Cortex of kidney (tissue), 1 donor: ENCODE measurements at places on chromosomes 3 and 15.

- DNase-seq: no peak
Measured at GRCh38 chr3:52722491-52722890, 16.6 kb downstream of the SPCS1 start.

DNA sequence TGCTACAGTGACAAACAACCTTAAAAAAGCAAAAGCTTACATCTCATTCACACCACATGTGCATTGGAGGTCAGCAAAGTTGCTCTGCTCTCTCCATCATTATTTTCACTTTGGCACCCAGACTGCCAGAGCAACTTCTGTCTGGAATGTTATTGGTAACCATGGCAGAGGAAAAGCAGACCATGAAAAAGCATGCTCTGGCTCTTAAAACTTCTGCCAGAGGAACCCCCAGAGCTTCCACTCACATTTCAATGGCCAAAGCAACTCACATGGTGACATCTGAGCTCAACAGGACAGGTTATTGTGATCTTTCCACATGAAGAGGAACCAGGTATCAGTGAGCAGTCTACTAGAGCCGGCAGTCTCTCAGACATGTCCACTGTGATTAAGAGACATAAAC is 21.9 kb upstream of the FRMD5 start:
- DNase-seq: no peak

- DNase-seq: no peak
Measured at GRCh38 chr3:45035441-45036301, 9.6 kb downstream of the CLEC3B start.

GRCh38 chr15:29890336-29891095 is 68.2 kb upstream of the TJP1 start:
- no peak for DNase-seq

GRCh38 chr15:66642514-66642913 is 59.5 kb upstream of the SMAD6 start:
- DNase-seq: no peak

DNA sequence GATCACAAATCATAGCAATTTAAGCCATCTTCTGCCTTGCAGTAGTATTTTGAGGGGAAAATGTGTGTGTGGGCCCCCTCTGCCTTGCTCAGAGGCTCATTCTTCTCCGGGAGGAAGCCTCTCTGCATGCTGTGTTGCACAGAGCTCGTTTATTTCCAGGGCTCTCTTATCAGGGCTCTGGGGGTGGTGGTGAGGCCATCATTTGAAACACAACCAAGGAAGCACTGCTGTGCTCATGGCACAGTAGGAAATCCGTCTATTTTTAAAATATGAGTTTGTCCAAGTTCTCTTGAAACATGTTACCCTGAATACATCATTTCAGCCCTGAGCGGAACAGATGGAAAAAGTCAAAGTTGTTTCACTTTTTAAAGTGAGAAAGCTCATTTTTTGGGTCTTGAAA is 369.0 kb upstream of the CFAP20DC start:
- DNase-seq: no peak

DNA sequence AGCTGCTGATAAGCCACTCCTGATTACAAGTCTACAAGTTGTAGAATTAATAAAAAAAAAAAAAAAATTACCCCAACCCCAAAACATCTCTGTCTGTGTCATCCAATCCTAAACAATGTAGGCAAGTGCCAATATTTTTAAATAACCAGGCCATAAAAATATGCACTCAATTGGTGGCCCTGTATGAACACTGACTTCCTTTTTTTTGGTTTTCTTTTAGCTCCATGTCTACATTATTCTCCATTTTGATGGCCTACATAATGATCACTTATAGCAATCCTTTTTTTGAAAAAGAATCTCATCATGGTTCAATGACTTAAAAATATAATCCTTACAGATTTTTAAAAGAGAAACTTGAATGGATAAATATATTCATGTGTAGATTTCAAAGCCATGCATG is 72.1 kb downstream of the FOXP1 start:
- no peak for DNase-seq

- DNase-seq: no peak
Measured at GRCh38 chr3:175511219-175511785, 652.2 kb downstream of the NAALADL2 start.

DNA sequence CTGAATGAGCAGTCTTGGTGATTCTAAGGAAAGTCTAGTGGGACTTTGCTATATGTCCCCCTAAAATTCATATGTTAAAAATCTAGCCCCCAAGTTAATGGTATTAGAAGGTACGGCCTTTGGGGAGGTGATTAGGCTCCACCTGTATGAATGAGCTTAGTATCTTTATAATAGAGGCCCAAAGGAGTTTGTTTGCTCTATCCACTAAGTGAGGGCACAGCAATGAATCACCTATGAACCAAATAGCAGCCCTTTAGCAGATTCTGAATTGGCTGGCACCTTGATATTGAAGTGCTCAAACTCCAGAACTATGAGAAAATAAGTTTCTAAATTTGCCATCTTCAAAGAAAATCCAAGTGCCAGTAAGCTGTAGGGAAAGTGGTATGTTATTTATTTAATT is 187.9 kb downstream of the SUCNR1 start:
- no peak for DNase-seq

DNA sequence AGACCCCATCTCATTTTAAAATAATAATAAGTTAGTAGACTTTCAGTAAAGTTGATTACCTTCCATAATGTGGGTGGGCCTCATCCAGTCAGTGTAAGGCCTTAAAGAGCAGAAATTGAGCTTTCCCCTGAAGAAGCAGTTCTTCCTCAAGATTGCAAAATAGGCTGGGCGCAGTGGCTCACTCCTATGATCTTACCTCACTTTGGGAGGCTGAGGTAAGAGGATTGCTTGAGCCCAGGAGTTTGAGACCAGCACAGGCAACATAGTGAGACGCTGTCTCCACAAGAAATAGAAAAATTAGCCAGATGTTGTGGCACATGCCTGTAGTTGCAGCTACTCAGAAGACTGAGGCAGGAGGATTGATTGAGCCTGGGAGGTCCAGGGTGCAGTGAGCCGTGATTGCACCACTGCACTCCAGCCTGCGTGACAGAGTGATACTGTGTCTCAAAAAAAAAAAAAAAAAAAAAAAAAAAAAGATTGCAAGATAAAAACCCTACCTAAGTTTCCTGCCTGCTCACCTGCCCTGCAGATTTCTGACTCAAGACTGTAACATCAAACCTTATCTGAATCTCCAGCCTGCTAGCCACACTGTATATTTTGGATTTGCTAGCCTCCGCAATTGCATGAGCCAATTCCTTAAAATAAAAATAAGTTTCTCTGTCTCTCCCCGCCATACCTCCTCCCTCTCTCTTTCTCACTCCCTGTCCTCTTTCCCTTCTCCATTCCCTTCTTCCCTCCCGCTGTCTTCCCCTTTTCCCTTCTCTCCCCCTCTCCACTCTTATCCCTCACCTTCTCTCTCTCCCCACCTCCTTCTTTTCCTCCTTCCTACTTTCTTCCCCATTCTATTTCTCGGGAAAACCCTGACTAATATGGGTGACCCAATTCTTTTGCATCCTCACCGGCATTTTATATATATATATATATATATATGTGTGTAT is 16.9 kb downstream of the KLHL18 start:
- no peak for DNase-seq

DNA sequence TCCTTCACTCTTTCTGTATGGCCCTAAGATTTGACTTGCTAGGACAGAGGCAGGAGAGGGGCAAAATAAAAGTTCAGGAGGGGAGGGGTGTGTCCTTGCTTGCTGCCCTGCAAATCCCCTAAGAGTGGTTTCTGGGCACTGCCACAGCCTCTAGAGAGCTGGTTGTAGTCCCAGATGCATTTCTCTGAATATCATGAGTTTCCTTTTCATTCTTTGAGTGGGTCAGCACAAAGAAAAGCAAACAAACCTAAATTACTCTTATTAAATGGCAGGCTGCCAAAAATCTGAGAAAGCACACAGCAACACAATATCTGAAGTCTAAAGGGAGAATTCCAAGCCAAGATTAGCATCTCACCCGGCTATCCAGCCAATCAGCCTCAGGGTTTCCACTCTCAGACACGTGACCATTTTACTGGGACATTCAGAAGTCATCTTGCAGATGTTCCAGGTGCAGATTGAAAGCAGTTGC is 919.3 kb downstream of the TUSC7 start:
- no peak for DNase-seq

- DNase-seq: no peak
Measured at GRCh38 chr3:24017305-24017704, 72.2 kb downstream of the NR1D2 start.

DNA sequence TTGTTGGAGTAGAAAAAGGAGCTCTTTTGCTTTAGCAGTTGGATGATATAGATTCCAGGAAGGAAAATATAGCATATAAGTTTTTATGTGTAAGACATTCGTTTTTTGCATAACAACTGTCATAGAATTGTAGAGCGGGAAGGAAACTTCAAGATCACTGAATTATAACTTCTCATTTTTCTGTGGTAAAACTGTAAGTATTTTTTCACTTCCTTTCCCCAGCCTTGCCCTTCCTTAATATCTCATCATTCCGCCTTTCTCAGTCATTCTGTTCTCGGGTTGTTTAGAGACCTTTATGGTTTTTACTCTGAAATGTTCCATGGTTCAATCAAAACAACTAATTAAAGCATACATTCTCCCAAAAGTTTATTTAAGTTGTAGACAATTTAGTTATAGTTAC is 1.1 kb downstream of the EAF2 start:
- no peak for DNase-seq

- no peak for DNase-seq
Measured at GRCh38 chr15:76904461-76905012, 603 bp downstream of the SCAPER start.

- no peak for DNase-seq
Measured at GRCh38 chr15:71742964-71743363, 67.4 kb upstream of the NR2E3 start.

- DNase-seq: no peak
Measured at GRCh38 chr3:130345487-130346079, at the start of gene COL6A5. Gene COL6A5, plus strand, starts transcription at chr3:130345672. Its CDS starts 27,967 bp downstream, at chr3:130373639.

GRCh38 chr3:134970895-134971294 is 175.8 kb downstream of the EPHB1 start:
- no peak for DNase-seq

DNA sequence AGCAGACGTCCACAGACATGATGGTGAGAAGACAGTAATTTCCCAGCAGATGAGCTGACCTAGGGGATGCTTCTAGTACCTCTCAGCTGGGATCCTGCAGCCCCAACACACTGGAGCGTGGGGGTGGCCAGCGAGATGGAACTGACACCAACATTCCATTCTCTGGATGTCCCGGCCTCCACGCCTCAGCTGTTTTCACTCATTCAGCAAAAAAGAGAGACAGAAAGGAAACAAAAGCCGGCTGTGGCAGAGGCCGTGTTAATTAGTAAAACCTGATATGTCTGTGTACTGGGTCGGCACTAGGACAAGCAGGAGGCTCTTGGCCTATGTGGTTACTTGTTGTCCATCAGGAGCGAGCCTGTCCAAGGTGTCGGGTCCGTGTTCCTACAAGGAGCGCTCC is 82.6 kb upstream of the MYZAP start:
- no peak for DNase-seq

- no peak for DNase-seq
Measured at GRCh38 chr3:184186184-184186901, at the start of gene ABCF3. Gene ABCF3, plus strand, starts transcription at chr3:184186199. Its CDS starts 9 bp downstream, at chr3:184186208.

GRCh38 chr3:13123765-13124164 is 50.5 kb upstream of the IQSEC1 start:
- no peak for DNase-seq

GRCh38 chr3:65093641-65094040 is 405.8 kb upstream of the ADAMTS9 start:
- DNase-seq: no peak

- DNase-seq: no peak
Measured at GRCh38 chr3:60636846-60637245, 614.4 kb downstream of the FHIT start.

GRCh38 chr3:100416176-100416575 is 14.8 kb downstream of the LNP1 start:
- no peak for DNase-seq

DNA sequence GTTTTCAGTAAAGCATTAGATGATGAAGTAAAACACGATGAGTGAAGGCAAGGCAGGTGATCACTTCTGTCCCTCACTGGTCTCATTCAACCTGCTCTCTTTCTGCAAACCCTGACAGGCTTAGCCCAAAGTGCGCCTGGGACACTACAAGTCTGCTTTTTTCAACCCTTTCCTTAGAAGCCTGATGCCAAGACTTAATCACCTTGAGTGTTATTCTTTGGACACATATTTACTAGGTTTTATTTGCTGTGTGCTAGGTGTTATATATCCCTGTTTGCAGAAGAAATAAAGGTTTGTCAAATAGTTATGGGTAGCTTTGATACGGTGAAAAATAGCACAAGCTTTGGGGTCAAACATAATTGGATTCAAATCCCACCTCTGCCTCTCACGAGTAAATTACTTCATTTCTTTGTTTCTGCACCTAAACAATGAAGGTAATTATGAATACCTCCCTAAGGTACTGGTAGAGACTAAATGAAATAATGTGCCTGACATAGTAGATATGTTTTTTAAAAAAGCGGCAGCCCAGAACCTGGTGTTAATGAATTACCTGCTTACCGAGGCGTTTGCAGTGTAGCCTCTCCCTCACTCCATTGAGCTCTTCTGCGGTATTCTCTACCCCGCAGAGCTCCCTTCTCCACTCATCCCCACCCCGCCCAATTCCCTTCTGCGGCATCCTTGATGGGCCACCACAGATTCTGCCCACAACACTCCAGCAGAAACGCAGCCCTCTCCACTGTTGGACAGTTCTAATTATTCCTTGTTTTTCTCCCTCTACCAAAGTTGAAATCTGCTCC is 269.0 kb upstream of the TPM1 start:
- no peak for DNase-seq

- DNase-seq: no peak
Measured at GRCh38 chr3:15797642-15798303, at the start of gene ANKRD28. Gene ANKRD28, minus strand, starts transcription at chr3:15797979. Its CDS starts 1,458 bp downstream, at chr3:15796521.

GRCh38 chr3:1587426-1587825 is 494.6 kb downstream of the CNTN6 start:
- no peak for DNase-seq

GRCh38 chr15:79467865-79468586 is 35.9 kb downstream of the MINAR1 start:
- no peak for DNase-seq

GRCh38 chr15:74174219-74174957 is 878 bp downstream of the ISLR start:
- no peak for DNase-seq

DNA sequence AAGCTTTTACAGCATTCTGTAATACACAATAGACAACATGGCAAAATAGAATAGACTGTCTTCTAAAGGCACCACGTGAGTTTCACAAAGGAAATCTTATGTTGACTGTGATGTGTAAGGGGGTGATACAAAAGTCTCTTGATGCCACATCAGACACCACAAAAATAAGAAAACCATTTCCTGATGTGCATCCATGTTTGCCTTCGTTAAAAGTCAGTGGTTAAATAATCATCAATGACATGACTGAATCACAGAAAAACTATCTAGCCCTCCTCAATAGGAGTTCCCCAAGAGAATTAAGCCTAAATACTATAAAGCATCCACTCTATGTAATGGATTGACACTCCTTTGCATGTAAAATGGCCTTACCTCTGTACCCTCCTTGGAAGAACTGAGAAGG is 198.6 kb upstream of the SLC2A2 start:
- DNase-seq: no peak

DNA sequence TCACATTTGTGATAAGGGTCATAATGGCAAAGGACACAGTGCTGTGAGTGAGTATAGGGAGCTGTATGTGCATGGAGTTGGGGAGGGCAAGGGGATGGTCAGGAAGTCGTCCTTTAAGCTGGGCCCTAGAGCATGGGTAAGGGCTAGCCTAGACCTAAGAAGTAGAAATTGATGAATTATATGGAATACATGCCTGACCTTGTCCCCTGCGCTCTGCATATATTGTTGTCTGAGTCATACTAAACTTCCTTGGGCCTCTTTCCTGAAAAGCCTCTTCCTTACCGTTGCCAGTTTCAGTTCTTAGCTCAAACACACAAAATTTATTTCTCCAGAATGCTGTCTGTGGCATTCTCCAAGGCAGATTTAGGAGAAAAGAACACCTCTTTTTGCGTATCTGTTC is 4.6 kb downstream of the SNRK start:
- no peak for DNase-seq
